H7 (cell line): ENCODE measurements at places on chromosomes 12 and 14.

DNA sequence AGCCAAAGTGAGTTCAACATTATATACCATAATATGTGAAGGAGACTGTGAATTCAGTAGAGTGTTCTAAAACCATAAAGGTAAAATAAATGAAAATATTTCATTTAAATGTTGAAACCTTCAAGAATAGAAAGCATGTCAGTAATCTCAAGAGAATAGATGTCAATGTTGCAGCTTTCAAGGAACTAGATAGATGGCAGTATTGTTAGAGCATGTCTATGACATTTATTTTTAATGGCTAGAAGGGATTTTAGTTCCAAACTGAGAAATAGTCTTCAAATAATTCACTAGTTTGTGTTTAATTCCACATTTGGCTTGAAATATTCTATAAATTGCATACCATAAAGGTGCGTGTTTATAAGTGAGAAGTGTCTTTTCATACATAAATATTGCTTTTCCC lies 326.5 kb downstream of the FLRT2 start:
- DNase-seq: no peak

- DNase-seq: no peak
Observed at GRCh38 chr12:59570145-59570544, 25.7 kb upstream of the SLC16A7 start.

- no peak for DNase-seq
Observed at GRCh38 chr14:53744857-53745256, 211.8 kb downstream of the BMP4 start.

DNA sequence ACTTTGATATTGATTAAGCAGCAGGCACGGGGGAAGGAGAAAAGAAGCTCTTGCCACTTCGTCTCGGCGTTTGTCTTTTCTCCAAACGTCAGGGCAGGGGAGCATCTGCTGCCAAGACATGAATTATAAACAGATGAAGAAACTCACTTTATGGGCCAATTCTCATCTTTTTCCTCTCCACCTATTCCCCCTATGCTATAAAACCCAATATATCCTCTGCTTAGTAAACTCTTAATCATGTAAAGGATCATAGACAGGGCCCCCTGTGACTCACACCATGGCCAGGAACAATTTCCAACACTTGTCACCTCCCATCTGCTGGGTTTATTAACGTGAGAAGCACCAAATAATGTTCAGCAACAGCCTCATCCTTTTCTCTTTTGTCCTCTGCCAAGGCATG lies 1092.1 kb upstream of the TMEM132C start:
- DNase-seq: no peak

DNA sequence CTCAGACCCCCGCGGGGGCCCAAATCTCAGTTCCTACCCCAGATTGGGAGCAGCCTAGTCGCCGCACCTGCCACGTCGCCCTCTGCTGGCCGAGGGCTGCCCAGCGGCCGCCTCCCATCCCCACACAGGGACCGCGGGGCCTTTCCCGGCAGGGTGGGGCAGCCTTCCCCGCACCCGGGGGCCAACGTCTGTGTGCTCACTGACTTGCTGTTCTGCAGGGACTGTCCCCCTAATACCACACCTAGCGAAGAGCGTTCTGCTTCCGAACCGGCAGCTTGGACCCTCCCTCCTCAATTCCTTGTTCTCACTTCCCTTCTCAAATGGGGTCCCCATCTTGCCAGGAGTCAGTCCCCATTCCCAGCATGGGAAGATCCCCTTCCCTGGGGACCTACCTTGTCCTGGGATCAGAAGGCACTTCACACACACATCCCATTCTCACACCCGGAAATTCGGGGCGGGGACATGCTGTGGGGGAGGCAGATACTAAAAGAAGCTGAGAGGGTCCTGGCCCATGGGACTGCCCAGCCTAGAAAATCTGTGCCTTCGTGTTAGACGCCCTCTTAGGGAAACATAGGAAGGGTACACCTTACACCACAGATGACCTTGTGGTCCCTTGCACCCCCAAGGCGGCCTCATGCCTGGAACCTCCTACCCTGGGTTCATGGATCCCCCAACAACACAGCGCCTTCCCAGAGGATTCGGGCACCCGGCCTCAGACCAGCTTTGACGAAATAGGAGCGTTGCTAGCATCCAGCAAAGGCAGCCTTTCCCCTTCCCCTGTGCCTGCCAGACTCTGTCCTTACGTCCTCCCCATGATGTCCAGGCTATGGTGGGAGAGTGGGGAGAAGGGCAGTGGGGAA lies 16.4 kb downstream of the ACVRL1 start:
- DNase-seq: peak; percentile 92

DNA sequence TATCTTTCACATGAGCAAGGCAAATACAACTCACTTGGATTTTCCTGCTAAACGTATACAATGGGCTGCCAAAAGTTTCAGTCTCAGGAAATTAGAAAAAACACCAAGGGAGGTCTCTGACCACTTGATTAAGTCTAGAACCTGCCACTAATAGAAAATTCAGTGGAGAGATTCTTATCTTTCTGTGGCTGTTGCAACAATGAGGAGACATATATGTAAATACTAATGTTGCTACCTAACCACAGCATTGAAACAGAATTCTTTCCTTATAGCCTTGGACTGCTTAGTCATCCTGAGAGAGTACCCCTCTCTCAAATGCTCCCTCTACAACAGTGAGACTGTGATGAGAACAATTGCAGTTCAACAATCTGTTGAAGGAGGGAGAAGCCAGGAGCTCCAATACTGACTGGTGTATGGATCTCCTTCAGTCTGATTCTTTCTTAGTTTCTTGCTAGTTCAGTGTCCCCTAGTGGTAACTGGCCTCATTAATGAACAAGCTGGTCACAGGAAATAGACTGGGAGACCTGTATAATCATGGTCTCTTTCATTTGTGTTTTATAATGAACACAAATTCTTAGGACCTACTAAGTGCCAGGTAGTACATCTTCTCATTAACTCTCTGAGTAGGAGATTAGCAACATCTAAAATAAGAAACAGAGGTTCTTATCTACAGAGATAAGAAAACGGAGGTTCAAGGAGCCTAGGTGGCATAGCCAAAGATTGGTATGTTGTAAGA lies 164.5 kb downstream of the SLC38A4 start:
- DNase-seq: peak; percentile 33

GRCh38 chr12:94761559-94761958 lies 111.2 kb upstream of the TMCC3 start:
- DNase-seq: no peak

DNA sequence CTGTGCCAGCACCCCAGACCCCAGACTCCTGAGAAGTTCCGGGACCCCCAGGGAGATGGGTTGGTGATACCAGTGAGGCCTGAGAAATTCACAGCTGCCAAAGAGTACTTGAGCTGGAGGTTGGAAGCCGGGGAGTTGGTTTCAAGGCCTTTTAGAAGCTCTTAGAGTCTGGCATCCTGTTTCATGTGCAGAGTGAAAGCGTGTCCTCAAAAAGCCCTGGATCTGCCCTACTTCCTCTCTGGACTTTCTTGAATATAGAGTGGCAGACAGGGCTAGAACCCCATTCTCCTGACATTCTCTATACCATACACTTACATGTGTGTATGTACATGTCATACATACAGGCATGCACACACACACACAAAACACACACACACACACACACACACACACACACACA lies 31.3 kb upstream of the PPM1A start:
- DNase-seq: no peak

DNA sequence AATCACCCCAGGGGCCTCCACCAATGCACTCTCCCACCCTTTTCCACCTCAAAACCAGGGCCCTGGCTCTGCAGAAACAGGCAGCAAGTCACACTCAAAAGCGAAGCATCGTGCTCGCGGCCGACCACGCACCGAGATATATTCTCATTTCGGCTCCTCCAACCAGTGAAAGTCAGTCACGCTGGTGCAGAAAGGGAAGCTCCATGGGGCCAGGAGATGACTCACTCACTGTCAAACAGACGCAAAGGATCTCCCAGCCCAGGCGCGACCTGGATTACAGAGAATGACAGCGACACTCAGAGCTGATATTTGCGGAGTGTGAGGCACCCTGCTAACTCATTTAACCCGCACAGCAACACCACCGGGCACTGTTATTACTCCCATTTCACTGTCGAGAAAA lies 173.6 kb downstream of the CALM1 start:
- DNase-seq: no peak

- no peak for DNase-seq
Observed at GRCh38 chr14:99744873-99745224, 48.4 kb upstream of the EML1 start.

DNA sequence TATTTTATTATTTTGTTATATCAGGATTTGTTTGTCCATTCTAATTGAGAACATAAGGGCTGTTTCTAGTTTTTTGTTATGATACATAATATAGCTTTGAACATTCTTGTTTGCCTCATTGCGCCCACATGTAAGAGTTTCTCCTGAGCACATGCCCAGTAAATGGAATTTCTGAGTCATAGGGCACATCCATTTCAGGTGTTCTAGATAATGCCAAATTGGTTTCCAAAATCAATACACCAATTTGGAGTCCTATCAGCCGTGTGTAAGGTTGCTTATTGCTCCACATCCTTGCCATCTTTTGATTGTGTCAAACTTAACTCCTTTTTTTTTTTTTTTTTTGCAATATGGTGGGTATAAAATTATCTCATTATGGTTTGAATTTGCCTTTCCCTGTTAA lies 97.9 kb upstream of the RESF1 start:
- no peak for DNase-seq

- peak; percentile 36 for DNase-seq
Observed at GRCh38 chr12:30874455-30875321, 51.9 kb upstream of the TSPAN11 start.

GRCh38 chr14:82366803-82367202 lies 833.1 kb upstream of the SEL1L start:
- peak; percentile 15 for DNase-seq

DNA sequence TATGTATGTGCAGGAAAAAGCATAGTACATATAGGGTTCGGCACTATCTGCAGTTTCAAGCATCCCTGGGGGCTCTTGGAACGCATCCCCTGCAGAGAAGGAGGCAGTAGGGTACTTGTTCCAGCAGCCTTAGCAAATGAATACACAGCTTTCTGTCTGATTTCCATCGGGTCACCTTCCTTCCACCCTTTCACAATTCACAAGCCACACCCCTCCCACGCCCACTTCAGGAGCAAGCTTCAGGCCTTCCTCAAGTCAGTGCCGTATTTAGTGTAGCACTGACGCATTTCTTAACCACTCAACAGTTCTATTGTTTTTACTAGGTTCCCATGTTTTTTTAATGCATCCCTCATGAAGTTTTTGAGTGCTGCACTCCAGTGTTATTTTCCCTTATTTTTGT lies 64.2 kb downstream of the CLMN start:
- DNase-seq: peak; percentile 88

- no peak for DNase-seq
Observed at GRCh38 chr12:65699251-65699650, 125.0 kb upstream of the HMGA2 start.

DNA sequence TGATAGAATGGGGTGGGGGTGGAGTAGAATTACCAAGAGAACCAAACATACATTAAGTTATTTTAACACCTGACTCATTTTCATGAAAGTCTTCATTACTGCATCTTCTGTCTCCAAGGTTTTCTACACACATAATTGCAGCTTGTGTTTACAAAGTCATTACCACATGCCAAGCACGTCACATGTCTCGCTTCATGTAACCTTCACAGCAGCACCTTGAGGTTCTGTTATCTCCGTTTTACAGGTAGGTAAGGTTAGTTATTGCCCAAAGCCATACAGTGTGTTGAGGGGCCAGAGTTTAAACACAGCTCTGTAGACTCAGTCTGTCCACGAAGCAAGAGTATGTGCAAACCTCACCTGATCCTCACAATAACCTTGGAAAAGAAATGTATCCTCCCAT lies 64.3 kb upstream of the RBM19 start:
- DNase-seq: no peak

GRCh38 chr12:122174155-122174845 lies at the start of gene IL31:
IL31 (minus strand) TSS chr12:122174221; CDS start chr12:122174172, 49 bp downstream.
- DNase-seq: no peak

GRCh38 chr12:121131941-121132341 lies 735 bp upstream of the P2RX7 start:
- DNase-seq: no peak

DNA sequence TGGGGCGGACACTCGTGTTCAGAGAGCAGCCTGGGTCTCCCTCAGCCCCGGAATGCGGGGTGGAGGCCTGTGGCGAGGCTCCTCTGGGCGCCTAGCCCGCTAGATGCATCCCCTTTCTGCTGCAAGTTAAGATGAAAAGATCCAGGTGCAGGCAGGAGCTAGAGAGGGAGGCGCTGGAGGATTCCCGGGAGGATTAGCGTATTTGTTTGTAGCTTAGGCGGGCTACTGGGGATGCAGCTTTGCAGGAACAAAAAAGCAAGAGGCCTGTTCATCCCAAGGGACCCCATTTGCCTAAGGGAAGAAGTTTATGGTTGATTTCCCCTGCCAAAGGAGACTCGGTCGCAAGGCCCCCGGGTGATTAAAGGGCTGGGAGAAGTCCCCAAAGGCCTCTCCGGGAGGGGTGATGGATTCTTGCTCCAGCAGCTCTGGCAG lies 824 bp downstream of the CCDC177 start:
- DNase-seq: peak; percentile 90

DNA sequence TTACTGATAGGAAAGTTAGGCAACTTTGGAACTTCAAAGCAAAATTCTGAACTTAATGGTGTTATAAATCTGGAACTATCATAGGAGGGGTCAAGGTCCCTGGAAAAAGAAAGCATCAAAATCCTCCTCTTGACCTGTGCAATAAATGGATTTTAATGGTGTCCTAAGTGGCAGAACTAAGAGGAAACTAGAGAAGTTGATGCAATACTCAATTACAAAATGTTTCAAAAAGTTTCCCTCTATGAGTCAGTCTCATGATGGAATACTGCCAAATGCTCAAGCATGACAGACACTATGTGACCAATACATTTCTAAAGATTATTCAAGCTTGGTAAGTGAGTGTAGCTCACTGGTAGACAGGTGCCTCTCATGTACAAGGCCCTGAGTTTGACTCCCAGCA lies 47.7 kb upstream of the ERGIC2 start:
- DNase-seq: no peak

DNA sequence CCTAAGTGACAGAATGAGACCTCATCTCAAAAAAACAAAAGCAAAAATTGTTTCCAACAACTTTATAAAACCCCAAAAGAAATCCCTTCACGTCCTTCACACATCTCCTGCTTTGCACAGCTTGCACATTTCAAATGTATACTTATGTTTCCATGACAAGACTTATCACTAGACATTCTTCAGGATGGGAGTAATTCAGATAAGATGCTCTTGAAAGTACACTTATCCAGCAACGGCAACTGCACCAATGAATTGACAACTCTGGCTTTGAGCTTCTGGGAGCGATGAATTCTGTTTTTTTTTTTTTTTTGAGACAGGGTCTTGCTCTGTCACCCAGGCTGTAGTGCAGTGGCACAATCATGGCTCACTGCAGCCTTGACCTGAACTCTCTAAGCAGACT lies 30.8 kb upstream of the AKAP5 start:
- no peak for DNase-seq

GRCh38 chr12:81778719-81779118 lies 19.6 kb upstream of the PPFIA2 start:
- DNase-seq: no peak
